ENCODE measurements at places on chromosomes 1 and 21.
A peak's percentile ranks its signal among the peaks of the same experiment; 100 is the strongest.

- DNase-seq: no peak
Measured at GRCh38 chr1:15468145-15468544, 7.8 kb upstream of the CELA2B start.

DNA sequence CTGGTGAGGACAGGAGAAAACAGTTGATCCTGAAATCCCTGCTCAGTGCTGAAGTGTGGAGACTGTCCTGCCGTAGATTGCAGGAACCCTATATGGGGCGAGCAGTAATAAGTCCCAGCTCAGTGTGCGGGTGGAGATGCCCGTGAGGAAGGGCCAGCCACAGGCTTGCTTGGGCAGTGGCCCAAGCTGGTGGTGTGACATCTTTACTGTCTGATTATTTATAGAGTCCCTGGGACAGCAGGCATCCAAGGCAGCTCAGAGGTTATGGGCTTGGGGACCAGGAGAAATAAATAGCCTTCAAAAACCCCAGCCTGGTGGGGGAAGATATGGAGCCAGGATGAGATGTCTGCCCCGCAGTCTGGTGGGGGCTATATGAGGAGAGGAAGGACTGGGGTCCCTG, 170.7 kb upstream of the POU3F1 start:
- DNase-seq: no peak

DNA sequence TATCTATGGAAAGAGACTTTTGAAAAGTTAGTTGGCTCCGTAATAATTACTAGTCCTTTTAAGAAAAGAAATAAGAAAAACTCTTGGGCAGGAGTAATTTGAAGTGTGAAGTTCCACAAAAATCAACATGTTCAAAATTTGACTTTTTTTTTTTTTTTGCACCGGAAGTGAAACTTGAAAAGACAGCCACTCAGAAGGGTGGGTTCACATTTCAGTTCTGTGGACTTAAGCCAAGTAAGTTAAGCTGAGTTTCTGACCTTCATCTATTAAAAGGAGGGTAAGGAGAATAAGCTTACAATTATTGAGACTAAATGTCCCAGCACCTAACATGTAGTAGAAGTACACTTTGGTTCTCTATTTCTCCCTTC, 11.0 kb downstream of the RO60 start:
- DNase-seq: no peak

DNA sequence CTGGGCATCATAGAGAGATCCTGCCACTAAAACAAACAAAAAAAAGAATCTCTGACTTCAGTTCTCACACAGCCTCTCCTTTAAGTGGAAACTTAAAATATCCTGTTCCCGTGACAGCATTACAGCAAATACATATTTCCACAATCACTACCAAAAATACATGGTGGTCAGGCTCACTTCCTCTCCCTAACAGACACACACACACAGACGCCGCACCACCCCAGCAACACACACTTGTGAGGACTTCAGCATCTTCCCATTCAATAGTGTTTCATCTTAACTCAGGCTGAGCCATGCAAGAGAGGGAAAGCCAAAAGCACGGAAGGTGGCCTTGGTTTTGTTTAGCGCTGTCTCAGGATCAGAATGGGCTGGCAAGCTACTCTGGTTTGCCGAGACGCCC, 21.9 kb downstream of the KIAA1614 start:
- DNase-seq: peak; percentile 45

DNA sequence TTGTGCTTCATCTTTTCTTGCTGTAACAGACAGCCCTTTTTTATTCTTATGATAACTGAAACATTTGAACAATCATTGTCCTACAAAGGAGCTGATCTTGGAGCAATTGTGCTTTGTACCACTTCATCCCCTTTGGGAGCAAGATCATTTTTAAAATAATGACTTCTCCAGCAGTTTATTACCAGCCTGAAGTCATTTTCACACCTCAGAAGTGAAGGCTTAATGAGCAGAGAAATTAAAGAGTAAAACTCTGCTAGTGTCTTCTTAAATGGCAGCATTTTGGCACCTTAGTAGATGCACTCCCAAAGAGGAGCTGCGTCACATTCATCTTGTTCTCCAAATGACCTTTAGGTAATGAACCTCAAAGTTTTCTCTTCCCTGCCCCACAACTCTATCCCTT, 439.6 kb upstream of the CAMK1G start:
- no peak for DNase-seq

DNA sequence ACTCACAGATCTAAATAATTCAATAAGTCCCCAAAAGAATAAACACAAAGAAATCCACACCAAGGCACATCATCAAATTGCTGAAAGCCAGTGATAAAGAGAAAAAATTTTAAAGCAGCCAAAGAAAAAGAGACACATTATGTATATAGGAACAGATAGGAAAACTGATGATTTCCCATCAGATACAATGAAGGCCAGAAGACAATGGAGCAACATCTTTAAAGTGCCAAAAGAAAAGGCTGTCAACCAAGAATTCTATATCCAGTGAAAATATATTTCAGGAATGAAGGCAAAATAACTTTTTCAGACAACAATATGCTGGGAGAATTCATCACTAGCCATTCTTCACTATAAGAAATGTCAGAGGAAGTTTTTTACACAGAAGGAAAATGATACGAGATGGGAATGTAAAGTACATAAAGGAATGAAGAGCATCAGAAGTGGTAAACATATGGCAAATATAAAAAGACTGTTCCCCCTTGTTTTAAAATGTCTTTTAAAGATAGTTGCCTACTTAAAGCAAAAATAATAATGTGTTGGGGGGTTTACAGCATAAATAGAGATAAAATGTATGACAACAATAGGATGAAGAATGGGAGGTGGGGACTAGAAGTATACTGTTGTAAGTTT, 9.4 kb upstream of the MYOG start:
- DNase-seq: no peak

DNA sequence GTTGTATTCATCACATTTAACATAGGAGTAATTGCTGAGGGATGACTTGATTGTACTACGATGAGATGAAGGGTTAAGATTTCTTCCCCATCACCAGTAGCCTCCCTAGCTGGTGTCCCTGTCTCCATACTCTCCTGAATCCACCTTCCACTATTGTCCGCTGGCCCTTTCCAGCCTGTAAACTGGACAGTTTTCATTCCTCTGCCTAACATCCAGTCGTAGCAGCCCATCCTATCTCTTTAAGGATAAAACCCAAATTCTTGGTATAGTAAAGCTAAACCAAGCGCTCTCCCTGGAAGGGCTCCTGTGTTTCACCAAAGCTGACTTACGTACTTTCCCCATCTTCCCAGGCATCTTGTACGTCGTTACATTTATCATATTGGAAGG, 670 bp downstream of the COX20 start:
- no peak for DNase-seq

DNA sequence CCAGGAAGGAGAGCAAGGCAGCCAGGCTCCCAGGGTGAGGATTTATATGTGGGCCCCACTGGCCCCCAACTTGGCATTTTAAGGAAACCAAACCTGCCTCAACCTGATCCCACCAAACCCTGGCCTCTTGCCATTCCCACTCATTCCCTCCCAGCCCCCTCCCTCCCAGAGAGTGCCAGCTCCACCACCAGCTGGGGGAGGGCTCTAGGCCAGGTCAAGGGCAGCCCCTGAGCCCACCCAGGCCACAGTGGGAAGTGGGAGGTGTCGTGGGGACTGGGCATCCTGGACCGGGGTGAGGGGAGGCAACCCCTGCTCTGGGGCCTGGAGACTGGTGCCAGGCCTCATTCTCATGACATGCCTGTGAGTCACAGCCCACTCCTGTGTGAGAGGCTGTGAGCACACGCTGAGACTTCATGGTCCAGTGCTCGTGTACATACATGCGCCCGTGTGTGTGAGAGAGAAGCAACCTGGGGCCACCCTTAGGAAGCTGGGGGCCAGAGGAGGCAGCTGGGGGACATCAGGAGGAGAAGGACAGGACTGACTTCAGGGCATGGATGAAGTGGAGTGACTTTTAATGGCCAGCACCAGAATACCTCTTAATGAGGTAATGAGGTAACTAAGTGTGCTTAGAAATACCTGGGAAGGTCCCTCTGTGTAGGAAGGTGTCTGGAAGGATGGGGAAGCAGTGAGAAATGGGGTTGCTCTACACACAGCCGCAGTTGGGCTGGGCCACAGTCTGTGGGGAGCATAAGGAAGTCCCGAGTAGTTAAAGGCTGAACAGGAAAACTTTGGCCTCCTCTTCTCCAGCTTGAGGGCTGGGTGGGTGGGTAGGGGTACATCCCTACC, at the start of gene S100A2:
Gene S100A2, minus strand, starts transcription at position 316 of the 846 bp plus-strand sequence. CDS start 1,967 bp downstream, outside the sequence.
- DNase-seq: peak; percentile 92

DNA sequence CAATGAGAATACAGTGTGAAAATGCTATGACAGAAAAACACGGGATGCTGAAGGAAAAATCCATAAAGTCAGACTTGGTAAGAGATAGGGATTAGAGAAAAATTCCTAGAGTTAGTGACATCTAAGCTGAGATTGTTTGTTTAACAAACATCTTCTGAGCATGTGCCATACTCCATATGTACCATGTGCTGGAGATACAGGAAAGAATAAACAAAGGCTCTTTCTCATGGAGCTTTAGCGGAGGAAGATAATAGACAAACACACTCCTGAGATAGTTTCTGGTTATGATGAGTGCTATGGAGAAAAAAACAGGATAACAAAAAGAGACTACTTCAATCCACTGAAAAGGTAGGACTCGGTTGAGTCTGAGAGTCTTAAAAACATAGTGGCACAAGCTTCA, 22.0 kb upstream of the AIM2 start:
- DNase-seq: no peak

DNA sequence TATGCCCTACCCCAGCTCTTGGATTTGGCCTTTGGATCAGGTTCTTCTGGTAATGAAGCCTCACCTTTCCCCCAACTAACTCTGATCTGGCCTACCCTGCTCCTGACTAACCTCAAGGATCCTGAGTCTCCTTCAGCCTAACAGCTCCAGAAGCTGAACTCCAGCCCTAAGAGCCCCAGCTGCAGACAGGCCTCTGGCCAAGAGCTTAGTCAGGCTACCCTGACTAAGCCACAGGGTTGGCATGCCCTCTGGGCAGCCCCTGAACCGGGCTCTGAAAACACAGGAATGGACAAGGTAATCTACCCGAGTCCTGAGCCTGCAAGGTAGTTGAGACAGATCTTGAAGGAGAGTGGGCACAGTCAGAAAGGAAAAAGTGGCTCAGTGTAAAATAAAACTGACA, 29.4 kb downstream of the COA7 start:
- no peak for DNase-seq

Measured in inflammatory macrophage treated with lipopolysaccharide for 4 hours (primary cell).